Astrocyte of the cerebellum (primary cell): ENCODE measurements at places on chromosomes 13 and 19.

GRCh38 chr13:75360170-75360569 is 121.8 kb downstream of the TBC1D4 start:
- no peak for DNase-seq

DNA sequence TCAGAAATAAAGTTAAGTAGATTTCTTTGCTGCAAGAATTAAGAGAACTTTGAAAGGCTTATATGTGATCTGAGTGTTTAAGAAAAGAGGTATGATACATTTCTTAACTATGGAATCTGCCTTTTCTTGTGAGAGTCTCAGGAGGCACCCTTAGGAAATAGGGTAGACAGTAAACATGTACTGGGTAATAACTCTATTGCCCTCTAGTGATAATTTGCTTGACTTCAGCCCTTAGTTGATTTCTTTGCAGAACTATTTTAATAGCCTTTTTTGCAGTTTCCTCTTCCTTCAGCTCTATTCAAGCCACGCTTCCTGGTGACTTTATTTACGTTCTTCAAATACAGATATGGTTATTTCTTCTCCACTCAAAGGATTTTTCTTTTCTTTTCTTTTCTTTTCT is 37.0 kb upstream of the CCNA1 start:
- DNase-seq = peak; percentile 50

DNA sequence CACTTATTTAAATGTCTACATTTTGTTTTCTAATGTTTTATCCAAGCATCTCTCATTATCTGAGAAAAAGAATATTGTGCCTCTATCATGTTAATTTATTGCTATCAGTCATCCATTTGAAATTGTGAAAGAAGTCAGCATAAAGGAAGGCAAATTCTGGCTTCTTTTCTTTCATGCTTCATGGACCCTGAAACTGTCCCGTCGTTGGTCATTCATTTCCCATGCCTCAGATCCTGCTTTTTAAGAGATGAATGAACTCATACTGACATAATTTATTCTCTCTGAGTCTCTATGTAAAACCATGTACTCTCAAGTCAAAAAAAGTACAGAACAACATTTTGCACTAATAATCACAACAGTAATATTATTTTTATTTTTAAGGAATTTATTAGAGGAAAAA is 2512.0 kb downstream of the PCDH9 start:
- DNase-seq = no peak

GRCh38 chr13:111404746-111405145 is 84.3 kb downstream of the TEX29 start:
- DNase-seq = no peak

DNA sequence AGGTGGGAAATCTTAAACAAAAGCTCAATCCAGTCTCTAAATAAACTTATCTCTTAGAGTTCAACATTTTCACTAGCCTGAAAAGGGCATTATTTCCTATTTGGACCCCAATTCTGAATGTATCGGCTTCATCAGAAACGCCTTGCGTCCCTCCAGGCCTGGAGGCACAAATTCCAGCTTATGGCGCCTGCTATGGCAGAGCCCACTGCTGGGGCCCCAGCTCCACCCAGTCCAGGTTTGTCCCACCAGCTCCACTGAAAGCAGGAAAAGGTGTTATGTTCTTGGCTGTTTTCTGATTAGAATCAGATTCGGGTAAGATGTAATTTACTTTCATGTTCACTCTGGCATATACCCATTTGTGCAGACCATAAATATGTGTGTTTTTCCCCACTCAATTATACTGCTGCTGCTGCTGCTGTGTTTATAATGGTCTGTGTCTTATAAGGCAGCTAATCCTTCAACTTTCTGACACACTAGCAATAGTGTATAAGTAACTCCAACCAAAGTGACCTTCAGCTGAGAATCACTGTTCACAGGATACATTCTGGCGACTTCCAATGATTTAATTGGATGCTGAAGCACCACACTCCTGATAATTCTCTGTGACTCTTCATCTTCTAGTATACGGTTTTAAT is 6.4 kb downstream of the IRS2 start:
- DNase-seq = no peak

DNA sequence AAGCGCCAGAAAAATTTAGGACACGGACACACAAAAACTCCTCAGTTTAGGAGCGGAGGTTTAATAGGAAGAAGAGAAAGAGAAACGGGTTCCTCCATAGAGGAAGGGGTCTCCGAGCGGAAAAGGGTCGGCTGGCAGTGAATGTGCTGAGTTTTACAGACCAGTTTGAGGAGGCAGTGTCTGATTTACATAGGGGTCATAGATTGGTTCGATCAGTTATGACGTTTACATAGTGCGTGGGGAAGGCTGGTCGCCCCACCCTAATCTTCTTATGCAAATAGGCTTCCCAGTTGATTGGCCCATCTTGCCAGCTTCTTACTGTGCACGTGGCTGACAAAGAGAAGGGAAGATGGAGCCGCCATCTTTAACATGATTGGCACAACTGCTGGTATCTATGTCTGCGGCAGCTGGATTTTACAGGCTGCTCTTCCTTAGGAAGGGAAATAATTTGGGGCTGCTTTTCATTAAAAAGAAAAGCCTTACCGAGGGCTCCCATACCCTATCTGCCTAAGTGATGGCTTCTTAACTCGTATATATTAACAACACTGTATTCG is 1.2 kb upstream of the ZNF225 start:
- peak; percentile 38 for DNase-seq

GRCh38 chr13:80262051-80262695 is 78.8 kb downstream of the SPRY2 start:
- DNase-seq = no peak

GRCh38 chr13:95180513-95181245 is 120.6 kb downstream of the ABCC4 start:
- DNase-seq = no peak

DNA sequence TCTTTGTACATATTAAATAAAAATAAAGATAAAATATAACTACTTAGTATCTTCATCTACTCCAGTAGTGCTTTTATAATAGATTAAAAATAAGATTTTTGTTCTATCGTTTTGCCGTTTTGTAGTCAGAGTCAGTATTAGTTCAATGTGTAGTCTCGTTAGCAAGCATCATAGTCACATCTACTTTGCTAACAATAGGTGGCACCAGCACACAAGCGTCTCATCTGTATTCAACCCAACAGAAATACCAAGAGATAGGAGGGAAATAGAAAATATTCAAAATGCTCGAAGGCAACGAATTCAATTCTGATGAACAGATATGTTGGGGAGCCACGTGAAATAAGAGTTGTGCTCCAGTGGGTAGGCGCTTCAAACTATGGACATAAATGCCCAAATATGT is 21.4 kb upstream of the MICU2 start:
- DNase-seq = no peak

- DNase-seq = no peak
Measured at GRCh38 chr19:56933014-56933705, 92.6 kb upstream of the PEG3 start.

- no peak for DNase-seq
Measured at GRCh38 chr13:47813718-47814117, 187.4 kb downstream of the SUCLA2 start.

DNA sequence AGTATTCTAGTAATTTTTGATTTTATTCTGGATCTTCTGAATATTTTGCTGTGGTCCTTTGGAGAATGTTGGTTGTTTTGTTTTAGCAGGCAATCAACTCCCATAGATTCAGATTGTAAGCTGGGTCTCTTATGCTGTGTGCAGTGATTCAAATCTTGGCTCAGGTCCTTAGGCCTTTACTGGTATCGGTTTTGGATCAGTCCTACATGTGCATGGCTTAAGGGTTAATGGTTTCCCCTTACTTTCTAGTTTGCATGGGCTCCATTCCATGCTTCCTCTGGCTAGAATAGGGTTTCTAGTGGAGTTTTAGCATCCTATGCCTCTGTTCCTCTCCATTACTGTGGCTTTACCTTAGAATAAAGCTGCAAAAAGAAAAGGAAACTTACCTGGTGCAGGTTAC is 16.1 kb downstream of the NDFIP2 start:
- no peak for DNase-seq

- DNase-seq = no peak
Measured at GRCh38 chr19:29516821-29517395, 8.9 kb upstream of the VSTM2B start.

DNA sequence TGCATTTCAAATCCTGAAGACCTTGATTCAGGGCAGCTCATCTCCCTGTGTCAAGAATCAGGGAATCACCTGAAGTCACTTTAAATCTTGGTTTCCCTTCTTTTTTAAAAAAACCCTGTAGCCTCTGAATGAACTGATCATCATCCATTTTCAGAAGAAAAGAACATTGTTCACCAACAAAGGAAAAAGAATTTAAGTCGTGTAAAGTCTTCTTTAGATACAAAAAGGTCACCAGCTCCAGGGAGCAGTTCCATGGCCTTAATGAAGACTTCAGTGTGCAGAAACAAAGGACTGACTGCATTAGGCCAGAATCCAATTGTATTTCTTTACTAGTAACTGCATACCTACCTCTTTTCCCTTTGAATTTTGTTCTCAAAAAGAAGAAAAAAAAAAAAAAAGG is 245.0 kb downstream of the ABCC4 start:
- DNase-seq = no peak

DNA sequence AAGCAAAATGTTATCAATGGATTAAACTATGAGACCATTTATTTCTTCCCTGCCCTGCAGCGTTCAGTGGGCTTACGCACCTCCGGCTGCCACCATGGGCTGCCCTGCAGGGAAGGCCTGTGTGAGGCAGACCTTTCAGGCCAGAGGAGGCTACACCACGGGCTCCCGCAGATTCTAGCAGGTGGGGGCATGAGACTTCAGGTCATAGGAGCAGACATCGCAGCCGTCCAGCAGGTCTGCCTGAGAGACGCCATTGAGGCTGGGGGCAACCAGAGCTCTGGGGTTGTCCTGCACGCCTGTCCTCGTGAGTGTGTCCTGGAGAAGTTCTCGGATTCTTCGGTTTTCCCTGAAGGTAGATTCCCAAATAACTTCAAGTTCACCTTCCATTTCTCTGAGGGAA is 9.4 kb upstream of the SLC7A9 start:
- DNase-seq = no peak

GRCh38 chr13:49679246-49679645 is 12.0 kb downstream of the EBPL start:
- no peak for DNase-seq

GRCh38 chr19:19074196-19074882 is 10.5 kb downstream of the SLC25A42 start:
- DNase-seq = no peak

- no peak for DNase-seq
Measured at GRCh38 chr13:38784036-38784880, 97.4 kb downstream of the FREM2 start.

GRCh38 chr19:39969681-39970424 is 1.1 kb upstream of the PSMC4 start:
- DNase-seq = no peak

- no peak for DNase-seq
Measured at GRCh38 chr13:96946709-96947311, 47.5 kb downstream of the OXGR1 start.

- no peak for DNase-seq
Measured at GRCh38 chr13:82681535-82681934, 1200.7 kb downstream of the SLITRK1 start.

DNA sequence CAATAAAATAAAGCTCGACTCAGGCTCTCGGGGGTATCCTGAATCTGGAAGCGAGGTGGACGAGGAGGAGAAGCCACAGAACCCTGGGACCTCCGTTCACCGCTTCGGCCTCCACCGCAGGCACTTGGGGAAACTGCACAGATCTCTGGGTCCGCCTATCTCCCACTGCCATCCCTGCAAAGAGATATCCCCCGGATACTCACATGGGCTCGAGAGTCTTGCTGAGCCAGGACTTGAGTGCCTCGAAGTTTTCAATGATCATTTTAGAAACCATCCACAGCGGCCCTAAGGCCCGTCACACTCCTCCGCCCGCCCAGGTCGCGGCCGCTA is 589 bp downstream of the RBM26 start:
- no peak for DNase-seq

- no peak for DNase-seq
Measured at GRCh38 chr19:29287061-29287460, 74.1 kb upstream of the UQCRFS1 start.

DNA sequence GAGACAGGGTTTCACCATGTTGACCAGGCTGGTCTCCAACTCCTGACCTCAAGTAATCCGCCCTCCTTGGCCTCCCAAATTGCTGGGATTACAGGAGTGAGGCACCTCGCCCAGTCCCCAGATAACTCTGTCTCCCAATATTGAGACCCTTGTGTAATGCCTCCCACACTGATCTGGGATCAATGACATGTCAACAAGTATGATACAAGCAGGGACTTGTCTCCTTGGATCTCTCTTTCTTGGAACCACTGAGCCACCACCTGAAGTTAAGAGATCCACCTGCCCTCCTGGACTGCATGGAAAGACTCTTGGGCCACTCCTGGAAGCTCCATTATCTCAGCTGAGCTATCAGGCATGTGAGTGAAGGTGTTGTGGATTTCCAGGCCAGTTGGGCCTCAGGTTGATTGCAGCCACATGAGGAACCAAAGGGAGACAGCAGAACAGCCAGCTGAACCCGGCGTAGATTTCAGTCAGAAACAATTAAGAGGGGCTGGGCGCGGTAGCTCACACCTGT is 15.1 kb downstream of the NFKBID start:
- DNase-seq = no peak

DNA sequence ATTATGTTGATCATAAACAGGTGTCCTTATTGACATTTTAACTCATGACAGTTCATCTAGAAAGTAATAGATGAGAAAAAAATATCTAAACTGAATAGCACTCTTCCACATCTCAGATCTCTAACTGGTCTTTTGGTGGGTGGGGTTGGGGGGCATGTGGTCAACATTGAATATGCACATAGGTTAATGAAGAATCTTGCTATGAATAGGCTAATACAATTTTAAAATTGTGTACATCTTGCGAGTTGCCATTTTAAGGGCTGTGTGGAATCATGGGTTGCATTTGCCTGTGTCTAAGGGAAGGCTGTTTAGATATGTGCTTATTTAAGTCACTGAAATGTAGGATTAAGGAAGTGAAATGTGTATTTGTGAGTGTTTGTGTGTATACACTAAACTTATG is 346.0 kb downstream of the ITGBL1 start:
- no peak for DNase-seq

GRCh38 chr19:38543807-38544568 is 73.8 kb downstream of the MAP4K1 start:
- DNase-seq = peak; percentile 5

GRCh38 chr19:12787458-12787857 is 3.8 kb upstream of the JUNB start:
- DNase-seq = no peak

- no peak for DNase-seq
Measured at GRCh38 chr19:41027273-41027967, 36.3 kb downstream of the CYP2B6 start.

DNA sequence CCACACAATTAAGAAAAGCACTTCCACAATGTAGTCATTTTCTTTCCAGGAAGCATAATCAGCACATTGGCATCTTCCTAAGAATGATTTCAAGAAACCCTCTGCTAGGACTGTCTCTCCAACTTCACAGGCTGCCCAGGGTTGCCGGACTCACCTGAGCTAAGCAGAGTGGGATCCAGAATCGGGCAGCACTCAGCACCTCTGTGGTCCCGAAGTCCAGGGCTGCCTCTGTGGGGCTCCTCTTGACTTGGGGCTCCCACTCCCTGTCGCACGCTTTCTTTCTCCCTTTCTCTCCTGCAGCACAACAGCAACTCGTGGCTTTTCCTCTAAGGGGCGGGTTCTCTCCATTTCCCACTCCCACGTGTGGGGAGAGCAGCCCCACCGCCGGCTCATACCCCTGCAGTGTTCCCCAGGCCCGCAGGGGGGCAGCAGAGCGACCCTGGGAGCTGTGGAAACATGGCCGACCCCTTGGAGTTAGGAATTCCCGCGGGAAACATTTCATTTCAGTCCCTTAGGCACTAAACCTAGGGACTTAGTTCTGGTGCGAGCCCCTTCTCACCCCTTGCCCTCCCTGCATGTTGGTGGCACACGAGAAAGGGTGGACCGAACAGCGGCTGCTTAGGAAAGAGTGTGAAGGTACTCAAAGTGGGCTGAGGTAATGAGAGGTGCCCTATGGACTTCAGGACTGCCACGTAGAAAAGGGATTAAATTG is at the start of gene TMEM272:
TSS of gene TMEM272 (minus strand) at position 316 of the 712 bp plus-strand sequence. CDS start 6,647 bp downstream, outside the sequence.
- no peak for DNase-seq
